Stimulated activated naive CD4-positive, alpha-beta T cell treated with Interleukin-2 at 50 U/mL for 16 hours (primary cell): ENCODE measurements at places on chromosomes 7 and 10.

GRCh38 chr7:112080978-112081377, 125.2 kb downstream of the DOCK4 start:
- no peak for DNase-seq

GRCh38 chr10:131239450-131239849, 72.1 kb downstream of the TCERG1L start:
- no peak for DNase-seq

- no peak for DNase-seq
Observed at GRCh38 chr10:124032971-124033886, 60.2 kb downstream of the CHST15 start.

DNA sequence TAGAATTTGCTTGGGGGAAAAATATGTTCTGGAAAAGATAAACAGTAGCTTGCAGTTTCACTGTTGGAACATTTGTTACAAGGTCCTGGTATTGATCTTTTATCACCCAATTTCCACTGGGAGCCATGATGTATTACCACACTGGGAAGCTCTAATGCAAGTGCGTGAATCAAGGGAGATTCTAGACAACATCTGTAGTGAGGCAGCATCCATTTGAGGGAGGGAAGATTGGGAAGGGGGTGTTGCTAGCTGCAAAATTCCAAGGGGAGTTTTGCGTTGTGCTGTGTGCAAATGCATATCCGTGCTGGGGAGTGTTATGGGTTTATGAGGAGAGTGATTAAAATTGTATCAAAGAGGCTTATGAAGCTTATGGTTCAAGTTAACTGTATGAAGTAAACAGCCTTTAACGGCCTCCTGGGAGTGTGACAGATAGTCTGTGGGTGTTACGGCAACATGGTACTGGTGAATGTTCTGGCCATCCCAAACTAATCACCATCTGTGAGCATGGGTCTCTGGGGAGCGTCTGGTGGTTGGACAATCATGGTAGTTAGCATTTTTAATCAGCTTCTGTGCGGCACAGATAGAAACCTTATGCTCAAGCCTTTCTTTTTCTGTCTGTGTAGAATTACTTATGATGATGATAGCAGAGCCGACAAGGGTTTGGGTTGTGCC, 601.9 kb upstream of the GALNT17 start:
- DNase-seq: no peak

- DNase-seq: no peak
Observed at GRCh38 chr10:114279901-114280644, 41.0 kb downstream of the VWA2 start.

DNA sequence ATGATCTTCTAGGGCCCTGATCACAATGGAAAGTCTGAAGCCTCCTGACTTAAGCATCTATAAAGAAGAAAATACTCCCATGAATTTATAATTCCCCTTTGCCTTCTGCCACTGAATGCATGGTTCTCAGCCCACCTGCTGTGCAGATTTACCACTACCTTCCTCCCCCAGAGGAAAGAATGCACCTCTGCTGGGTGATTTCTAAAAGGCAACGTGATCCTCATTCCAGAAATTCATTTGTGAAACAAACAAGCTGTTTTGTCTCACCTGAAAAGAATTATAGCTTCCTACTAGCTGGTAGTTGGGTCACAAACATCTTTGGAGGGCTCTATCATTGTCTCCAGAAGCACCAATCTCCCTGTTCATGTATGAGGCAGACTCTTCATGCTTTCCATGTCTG, 320.2 kb downstream of the CDC14C start:
- no peak for DNase-seq

GRCh38 chr10:78594559-78595268, 474.1 kb upstream of the ZMIZ1 start:
- no peak for DNase-seq

DNA sequence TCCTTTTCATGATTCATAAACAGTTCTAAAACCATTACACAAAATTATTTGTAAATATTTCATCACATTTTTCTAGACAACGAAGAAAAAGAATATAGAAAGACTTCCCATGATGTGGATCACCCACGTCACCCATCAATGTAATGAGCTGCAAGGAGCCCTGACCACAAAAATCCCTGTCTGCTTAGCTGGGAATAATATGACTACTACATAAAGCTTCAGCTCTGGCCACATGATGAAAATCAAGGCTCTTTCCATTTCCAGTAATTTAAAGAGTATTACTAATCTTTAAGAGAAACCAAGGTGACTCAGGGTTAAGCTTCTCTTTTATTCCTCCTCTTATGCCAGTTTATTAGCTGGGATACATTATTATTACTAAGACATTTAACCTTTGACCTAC, 180.8 kb upstream of the CACNA2D1 start:
- no peak for DNase-seq

DNA sequence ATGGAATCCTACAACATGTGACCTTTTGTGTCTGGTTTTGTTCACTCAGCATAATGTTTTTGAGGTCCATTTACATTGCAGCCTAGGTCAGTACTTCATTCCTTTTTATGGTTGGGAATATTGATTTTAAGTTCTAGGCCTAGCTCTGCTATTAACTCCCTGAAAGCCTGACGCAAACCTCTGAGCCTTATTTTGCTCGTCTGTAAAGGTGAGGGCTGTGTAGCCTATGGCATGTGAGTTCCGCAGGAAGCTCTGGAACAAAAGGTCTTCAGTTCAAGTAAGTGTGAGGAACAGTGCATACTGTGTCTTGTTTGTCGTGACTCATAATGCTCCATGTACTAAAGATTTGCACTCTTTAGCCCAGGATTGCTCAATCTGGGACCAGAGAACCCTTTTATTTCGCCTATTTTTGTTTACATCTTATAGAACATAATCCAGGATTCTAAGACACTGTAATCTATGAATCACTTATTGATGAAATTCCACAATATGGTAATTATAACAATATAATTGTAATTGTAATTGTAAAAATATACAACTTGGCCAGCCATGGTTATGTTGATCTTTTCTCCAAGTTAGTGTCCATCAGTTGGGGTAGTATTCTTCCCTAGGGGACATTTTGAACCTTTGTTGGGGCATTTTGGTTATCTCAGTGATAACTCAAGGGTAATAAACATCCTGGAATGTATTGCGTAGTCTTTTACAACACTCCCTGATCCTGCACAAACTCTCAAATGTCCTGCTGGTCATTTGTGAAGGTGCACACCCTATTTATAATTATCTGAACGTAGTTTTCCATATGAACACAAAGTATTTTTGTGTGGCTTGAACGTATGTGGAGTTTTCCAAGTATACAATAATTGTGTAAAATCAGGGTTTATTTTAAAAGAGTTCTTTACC, 184.7 kb downstream of the VTI1A start:
- no peak for DNase-seq

- DNase-seq: no peak
Observed at GRCh38 chr10:80613466-80614170, 75.9 kb downstream of the SH2D4B start.
